Left lung (tissue), 14 donors: ENCODE measurements at places on chromosomes 2 and 18. TPM values are rescaled to one million over a fixed set of nuclear protein-coding genes. Genes with fewer than 3 reads are reported as not detected.

The ARHGAP25 gene
- polyA plus RNA-seq = 8.5 TPM

The ATP6V1C2 gene
- 4.0 TPM for polyA plus RNA-seq

The HOXD4 gene
- polyA plus RNA-seq = 0.69 TPM

The CDH2 gene
- polyA plus RNA-seq = 8.4 TPM

The GFPT1 gene
- 30.9 TPM for polyA plus RNA-seq

The EHD3 gene
- polyA plus RNA-seq = 7.1 TPM
